MV-4-11 (cell line): ENCODE measurements at places on chromosomes 12 and 14.

DNA sequence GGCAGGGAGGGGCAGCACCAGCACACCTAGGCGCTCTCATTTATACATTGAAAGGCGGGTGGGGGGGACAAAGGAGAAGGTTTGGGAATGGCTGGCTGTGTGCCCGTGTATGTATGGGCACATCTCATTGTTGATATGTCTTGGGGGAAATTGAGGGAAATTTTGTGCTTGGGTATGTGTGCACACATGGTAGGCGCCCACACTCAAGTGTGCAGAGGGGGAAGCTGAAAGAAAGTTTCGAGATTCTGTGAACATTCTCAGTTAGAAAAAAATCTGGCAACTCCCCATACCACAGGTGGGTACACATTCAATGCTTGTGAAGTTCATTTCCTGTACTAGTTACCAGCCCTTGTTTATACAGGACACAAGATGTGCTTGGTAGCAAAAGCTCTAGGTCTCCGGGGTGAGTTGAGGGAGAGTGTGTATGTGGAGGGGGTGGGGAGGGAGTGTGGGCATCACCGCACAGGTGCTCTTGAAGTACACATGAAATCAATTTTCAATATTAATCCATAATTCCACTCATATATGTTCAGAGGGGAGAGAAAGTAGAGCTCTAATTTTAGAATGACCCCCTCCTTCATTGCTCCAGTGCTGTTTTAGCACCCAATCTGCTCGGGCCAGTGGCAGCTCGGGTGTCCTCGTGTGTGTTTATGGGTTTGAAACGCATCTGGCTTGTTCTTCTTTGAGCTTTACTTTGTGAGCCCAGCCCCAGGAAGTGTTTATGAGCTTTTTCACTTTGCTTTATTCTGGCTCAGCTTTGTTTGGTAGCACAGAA, 286.0 kb downstream of the ZFP36L1 start:
- DNase-seq, result no peak

DNA sequence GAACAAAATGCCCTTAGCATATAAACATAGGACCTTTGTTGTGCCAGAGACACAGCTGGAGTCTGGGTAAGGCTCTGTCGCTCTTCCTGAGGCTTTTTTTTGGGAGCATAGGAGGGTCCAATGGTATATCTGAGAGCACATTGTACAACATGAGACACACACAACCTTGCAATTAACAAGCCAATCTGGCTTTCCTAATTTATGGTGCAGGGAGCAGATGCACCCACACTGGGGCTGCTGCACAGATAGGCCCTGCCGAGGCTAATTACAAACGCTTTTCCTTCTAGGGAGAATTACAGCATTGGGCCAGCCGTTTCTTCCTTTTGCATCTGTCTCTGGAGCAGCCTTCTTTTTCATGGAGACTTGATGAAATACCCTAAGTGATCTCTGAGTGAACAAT, 75.0 kb upstream of the OVCH1 start:
- DNase-seq, result no peak

- DNase-seq, result no peak
Measured at GRCh38 chr12:58026897-58027891, 85.8 kb downstream of the ATP23 start.

DNA sequence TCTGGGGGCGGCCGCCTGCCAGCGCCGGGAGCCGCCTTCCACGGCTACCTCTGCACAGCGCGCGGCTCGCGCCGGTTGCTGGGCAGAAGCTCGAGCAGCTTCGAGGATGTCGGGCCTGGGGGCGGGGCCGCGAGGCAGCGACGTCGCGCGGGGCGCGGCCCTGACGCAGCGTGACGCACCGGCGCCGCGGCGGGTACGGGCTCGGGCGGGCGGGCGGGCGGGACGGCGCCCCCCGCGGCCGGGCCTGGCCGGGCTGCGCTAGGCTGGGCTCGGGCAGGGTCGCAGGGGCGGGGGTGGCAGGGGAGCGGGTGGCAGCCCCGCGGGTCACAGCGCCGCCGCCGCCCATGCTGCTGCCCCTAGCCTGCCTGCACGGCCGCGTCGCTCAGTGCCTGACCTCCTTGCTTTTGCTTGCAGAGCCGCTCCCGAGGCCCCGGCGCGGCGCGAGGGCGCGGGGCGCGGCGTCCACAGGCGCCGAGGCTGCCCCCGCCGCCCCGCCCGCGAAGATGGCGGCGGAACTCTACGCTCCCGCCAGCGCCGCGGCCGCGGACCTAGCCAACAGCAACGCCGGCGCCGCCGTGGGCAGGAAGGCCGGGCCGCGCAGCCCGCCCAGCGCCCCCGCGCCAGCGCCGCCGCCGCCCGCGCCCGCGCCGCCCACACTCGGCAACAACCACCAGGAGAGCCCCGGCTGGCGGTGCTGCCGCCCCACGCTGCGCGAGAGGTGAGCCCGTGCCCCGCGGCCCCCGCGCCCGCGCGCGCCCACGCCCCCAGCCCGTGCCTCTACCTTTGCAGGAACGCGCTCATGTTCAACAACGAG, at the start of gene BTBD6:
TSS of gene BTBD6 (plus strand) at position 166 of the 814 bp plus-strand sequence. CDS start at position 345, 179 bp downstream.
- DNase-seq, result peak; percentile 64

GRCh38 chr14:24226473-24226872, 5.7 kb downstream of the NEDD8 start:
- no peak for DNase-seq

GRCh38 chr12:92058664-92059063, 87.0 kb downstream of the BTG1 start:
- no peak for DNase-seq

DNA sequence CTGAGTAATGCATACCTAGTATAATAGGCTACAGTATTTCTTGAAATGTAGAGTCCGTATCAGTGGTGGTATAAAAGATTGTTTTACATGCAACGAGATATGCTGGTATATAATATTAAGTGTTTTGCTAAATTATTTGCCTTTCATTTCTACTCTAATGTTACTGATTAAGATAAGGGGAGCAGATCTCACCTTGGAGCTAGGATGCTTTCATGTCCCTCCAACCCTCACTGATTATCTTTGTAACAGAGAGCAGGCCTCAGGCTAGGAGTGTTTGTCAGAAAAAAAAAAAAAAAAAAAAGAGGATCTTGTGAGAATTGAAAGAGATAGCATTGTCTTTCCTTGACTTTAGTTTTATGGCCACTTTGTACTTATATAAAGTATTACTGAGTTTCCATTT, 92.6 kb downstream of the PDE3A start:
- no peak for DNase-seq

GRCh38 chr12:131603106-131603938, 107.6 kb upstream of the SFSWAP start:
- peak; percentile 39 for DNase-seq

DNA sequence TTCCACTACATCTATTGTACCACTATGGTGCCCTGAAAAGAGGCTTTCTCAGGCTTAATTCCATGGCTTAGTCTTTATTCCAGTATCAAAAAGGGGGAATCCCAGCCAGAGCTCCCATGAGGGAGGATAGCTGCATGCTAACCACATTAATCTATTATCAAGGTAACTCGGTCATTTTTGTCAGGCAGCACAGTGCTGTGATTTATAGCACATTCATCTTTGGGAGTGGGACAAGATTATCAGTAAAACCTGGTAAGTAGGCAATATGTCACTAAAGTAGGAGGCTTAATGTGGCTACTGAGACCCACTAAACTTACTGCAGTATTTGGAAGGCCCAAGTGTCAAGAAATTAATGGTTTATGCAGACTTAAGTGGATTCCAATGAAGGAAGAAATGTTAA, 58.9 kb downstream of the DAD1 start:
- DNase-seq, result no peak

DNA sequence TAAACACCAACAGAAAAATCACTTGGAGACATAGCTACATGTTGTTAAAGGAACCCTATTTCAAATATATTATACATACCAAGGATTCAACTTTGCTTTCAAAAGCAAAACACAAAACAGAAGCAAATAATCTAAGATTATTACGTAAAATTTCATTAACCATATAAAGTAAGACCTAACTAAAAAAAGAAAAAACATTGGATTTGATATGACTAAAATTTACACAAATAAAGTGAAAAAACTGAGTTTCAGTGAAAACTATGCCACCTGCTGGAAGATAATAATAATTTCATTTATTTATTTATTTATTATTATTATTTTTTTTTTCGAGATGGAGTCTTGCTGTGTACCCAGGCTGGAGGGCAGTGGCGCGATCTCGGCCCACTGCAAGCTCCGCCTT, 45.2 kb downstream of the WDHD1 start:
- DNase-seq, result no peak

DNA sequence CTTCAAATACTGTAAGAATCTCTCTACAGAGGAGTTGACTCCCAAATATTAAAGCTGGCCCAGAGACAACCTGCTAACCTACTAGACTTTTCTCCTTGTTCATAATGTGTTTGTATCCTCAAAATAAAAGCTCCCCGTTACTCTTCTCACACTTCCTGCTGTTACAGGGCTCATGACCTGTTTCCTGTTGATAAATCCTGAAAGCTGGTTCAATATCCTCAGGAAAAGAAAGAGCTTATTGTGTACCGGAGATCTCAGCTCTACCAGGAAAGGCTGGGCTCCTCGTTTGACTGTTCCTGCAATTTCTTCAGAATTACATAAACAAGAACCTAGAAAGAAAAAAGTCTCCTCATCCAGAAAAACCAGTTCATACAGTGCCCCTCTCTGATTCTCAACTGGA, 30.8 kb downstream of the CLEC1A start:
- no peak for DNase-seq

GRCh38 chr12:85058339-85058738, 22.2 kb downstream of the LRRIQ1 start:
- peak; percentile 71 for DNase-seq

GRCh38 chr14:37326434-37326833, 128.7 kb downstream of the MIPOL1 start:
- no peak for DNase-seq

DNA sequence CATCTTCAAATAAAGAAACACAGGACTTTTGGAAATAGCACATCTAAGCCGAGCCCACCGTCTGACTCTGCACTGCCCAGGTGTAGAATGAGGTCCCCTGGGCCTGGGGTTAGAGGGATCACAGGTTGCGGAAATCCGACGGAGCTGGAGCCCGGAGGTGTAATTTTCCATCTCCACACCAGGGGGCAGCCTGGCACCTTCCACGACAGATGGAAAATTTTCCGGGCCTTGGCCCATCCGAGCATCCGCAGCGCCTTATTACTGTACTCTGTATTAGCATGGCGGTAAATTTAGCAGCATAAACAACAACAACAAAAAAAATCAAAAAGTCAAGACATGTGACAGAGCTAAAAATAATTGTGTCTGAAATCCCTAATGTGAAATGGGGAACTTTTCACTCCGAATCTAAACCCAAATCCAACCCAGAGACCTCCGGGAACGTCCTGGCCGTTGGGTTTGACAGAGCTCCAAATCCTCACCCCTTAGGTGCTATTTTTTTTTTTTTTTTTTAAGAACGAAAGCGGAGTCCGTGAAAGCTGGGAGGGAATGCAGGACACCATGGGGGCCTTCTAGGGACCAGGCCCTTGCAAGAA, 93.9 kb downstream of the KSR2 start:
- no peak for DNase-seq

- no peak for DNase-seq
Measured at GRCh38 chr12:19951664-19952063, 416.7 kb upstream of the PDE3A start.

- DNase-seq, result no peak
Measured at GRCh38 chr14:59424341-59425071, 40.7 kb downstream of the GPR135 start.

DNA sequence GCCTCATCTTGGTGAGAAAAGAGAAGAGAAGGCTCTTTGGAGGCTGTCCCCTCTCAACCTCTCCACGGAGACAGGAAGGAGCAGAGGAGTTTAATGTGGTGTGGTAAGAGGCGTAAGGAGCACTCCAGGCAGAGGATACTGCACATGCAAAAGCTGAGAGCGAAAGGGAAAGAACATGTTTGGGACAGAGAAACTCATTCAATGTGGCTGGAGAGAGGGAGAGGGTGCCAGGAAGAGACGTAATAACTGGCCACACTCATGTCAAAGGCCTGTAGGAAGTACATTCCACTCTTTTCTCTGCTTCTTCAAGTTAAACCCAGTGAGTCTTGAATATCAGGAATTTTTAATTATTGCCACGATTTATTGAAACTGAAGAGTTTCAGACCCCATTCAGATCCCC, 12.0 kb downstream of the VDR start:
- DNase-seq, result no peak

DNA sequence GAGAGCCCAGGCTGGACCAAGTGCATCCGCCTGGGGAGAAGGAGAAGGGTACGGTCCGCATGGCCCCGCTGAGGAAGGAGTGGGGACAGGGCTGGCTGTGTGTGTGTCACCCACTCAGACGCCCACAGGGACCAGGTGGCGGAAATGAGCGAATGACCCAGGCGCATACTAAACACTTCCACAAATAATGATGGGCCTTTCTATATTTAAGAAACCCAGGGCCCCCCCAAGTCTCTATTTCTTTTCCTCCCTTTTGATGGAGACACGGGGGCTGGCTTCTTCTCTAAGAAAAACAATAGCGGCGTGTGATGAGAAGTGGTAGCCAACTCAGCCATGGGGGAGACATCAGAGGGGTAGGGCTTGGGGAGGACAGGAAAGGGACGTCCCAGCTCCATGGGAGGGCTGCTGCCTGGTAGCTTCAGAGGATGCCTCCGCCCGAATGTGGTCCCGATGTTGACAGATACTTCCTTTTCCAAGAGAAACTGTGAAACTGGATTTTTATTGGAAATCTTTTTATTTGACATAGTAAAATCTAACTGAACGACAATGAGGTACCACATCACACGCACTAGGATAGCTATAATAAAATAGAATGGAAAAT, 6.3 kb upstream of the MAP1LC3B2 start:
- DNase-seq, result no peak

GRCh38 chr12:33438851-33439586, 600 bp downstream of the SYT10 start:
- DNase-seq, result no peak

DNA sequence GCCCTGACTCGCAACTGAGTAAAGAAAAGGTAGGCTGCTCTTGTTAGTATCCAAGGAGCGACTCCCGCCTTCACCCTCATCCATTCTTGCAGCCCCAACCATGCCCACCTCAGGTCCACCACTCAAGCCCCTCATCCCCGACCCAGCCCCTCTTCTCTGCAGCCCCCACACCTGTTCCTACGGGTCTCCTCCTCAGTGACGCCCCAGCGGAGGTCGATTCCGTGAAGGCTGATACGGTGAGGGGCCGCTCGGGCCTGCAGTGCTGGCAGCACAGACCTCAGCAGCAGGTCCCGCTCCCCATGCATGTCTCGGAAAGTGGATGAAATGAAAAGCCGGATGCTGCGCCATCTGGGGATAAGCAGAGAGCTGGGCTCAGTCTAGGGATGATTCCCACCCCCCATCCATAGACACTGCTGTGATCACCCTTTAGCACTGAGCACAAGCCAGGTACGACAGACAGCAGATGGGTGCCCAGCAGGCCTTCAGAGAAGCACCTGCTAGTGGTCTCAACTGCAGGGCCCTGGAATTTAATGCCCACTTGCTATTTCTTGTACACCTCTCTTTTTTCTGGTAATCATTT, 26.9 kb downstream of the TEP1 start:
- DNase-seq, result no peak

DNA sequence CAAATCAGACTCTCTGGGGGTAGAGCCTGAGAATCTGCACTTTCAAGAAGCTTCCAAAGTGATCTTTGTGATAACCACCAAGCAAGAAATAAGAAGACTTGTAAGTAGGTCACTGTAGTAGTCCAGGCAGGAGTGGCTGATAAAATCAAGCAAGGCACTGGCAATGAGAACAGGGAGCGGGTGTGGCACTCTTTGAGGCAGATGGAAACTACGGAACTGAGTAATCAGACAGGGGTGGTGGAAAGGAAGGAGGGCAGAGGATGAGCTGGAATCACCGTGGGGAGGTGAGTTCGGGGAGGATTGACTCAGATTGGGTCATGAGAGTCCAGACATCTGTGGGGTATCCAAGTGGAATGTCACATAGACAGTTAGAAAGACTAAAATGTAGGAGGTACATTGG, 44.4 kb upstream of the PLXNC1 start:
- DNase-seq, result no peak

GRCh38 chr12:100268835-100269564, 2.0 kb downstream of the SCYL2 start:
- DNase-seq, result no peak
